ENCODE measurements at places on chromosomes 5 and 9.
A peak's percentile ranks its signal among the peaks of the same experiment; 100 is the strongest.

- no peak for DNase-seq
Observed at GRCh38 chr9:69397384-69398214, 72.6 kb downstream of the ENTREP1 start.

- DNase-seq, result no peak
Observed at GRCh38 chr9:26684029-26684428, 208.6 kb downstream of the CAAP1 start.

DNA sequence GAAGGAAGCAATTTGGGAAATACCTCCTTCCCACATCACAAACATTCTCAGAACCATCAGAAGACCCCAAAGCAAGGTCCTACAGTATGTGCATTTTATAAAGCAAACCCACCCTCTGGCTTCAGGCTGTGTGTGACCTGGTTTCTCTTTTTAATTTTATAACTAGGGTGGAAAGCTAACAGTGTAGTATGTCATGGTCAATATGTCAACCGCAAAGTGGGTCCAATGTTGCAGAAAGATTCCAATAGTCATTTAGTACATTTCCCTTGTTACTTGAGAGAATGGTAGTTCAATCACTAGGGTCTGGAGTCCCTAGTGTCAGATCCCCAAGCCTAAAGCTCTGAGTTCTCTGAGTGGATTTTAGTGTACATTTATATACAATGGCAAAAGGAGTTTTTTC is 96.2 kb downstream of the FGF1 start:
- no peak for DNase-seq

- DNase-seq, result no peak
Observed at GRCh38 chr9:125235804-125236519, 5.2 kb downstream of the HSPA5 start.

DNA sequence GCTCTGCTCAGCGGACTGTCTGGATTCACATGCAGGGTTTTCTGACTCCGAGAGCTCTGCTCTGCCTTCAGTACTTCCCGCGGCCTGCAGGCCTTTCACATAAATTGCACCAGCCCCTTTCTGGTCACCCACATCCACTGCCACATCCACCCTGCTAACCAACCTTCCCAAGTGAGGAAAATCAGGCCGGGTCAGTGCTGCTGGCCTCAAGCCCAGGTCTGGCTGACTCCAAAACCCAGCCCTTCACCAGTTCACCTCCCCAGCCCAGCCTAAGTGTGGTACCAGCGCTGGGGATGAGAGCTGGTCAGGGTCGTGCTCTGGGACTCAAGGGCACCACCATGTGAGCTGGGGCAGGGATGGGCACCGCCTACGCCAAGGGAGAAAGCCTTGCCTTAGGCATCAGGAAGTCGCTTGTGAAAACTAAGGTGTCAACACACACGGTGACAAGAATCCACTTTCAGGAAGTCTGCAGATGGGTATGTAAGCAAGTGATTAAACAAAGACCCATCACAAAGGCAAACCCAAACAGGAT is 12.3 kb downstream of the LMAN2 start:
- no peak for DNase-seq

- no peak for DNase-seq
Observed at GRCh38 chr9:118624608-118625007, 744.6 kb downstream of the BRINP1 start.

- no peak for DNase-seq
Observed at GRCh38 chr9:126499005-126499910, 114.5 kb upstream of the LMX1B start.

DNA sequence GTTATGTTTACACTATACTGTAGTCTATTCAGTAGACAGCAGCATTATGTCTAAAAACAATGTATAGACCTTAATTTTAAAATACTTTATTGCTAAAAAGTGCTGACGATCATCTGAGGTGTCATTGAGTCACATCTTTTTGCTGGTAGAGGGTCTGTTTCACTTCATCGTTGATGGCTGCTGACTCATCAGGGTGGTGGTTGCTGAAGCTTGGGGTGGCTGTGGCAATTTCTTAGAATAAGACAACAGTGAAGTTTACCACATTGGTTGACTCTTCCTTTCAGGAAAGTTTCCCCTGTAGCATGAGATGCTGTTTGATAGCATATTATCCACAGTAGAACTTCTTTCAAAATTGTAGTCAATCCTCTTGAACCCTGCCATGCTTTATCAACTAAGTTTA is 150.3 kb downstream of the FBXL7 start:
- DNase-seq, result no peak

GRCh38 chr5:139668064-139668880 is 20.1 kb downstream of the CXXC5 start:
- DNase-seq, result peak; percentile 13

DNA sequence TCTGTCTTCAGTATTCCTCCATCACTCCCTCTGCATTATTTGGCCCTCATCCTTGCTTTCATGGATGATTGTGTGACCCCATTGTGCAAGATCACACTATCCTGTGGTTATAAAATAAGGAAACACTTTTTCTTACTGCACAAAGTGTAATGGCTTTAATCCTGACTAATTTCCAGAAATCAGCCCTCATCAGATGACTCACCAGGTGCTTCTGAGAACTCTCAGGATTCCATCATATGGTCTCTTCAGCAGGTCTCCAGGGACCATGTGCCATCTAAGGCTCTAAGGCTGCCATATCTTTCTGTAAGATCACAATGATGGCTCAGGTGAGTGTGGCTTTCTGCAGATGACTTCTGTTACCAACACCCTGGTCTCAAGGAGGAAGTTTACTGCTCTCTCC is 27.3 kb upstream of the FER start:
- no peak for DNase-seq

DNA sequence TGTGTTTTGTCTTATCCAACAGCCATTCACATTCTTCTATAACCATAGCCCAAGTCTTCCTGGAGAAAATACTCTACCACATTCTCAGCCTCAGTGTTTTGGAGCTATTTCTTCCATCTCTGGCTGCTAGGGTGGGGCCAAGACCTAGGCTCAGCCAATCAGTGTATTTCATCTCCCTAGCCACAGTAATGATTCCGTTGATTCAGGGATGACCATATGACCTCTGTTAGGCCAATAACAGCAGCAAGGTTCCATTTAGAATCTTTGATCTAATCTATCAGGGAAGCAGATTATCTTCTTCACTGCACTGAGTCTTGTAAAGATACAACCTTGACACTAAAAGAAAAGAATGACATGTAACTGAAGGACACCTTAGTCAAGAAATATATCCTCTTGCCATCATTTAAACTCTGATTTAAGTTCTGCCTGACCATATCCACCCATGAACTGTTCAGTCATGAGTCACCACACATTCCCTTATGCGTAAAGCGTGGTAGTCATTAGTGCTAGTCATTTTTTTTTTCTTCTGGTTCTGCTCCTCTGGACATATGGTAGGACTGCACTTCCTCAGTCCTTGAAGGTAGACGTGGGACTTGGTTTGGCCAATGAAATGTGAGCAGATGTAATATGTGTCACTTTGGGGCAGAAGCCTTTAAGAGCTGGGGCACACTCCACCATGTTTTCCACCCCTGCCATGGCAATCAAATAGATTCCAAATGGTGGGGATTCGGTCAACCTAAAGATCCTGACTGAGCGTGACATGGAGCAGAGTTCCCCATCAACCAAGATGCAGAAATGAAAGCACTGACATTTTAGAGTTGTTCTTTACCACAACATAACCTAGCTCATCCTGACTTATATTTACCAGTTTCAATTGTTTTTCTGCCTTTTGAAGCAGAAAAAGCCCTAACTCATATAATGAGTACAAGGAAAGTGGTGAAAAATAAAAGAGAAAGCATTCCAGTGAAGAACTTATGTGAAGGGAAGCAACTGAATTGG is 12.7 kb upstream of the PRELID2 start:
- no peak for DNase-seq

GRCh38 chr5:758698-759053 is 25.9 kb downstream of the ZDHHC11B start:
- DNase-seq, result no peak

- no peak for DNase-seq
Observed at GRCh38 chr9:95157481-95158151, 159.9 kb downstream of the FANCC start.

- no peak for DNase-seq
Observed at GRCh38 chr5:61638476-61638875, 306.4 kb downstream of the ZSWIM6 start.

DNA sequence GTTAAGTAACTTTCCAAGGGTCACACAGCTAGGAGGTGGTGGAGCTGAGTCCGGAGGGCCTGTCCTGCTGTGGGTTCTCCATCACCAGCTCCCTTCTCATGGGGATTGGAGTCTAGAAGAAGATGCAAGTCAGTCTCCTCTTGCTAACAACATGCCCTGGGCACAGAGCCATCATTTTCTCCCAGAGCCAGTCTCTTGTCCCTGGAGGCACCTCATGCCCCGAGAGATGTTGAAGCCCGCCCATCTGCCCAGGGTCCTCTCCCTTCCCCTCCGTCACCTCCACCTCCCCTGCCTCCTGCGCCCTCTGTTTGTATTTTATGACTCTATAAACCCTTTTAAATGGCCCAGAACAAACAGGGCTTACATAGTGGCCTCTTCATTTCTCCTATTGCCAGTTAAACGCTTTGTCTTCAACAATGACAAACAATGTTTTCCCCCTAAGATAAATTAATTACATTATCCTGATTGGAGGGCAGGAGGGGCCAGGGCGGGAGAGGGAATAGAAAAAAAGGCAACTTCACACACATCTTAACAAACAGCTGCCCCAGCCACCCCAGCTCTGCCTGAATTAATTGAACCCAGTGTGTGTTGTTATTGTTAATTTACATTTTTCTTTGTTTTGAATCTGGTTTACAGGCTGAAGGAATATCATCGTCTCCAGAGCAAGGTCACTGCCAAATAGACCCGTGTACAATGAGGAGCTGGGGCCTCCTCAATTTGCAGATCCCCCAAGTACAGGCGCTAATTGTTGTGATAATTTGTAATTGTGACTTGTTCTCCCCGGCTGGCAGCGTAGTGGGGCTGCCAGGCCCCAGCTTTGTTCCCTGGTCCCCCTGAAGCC is 55.8 kb downstream of the ASS1 start:
- DNase-seq, result no peak

- no peak for DNase-seq
Observed at GRCh38 chr5:19853616-19854240, 134.3 kb downstream of the CDH18 start.

- no peak for DNase-seq
Observed at GRCh38 chr9:108386859-108387384, 468.9 kb downstream of the ACTL7B start.

- DNase-seq, result no peak
Observed at GRCh38 chr5:18607570-18607969, 973.3 kb downstream of the TAF11L14 start.

DNA sequence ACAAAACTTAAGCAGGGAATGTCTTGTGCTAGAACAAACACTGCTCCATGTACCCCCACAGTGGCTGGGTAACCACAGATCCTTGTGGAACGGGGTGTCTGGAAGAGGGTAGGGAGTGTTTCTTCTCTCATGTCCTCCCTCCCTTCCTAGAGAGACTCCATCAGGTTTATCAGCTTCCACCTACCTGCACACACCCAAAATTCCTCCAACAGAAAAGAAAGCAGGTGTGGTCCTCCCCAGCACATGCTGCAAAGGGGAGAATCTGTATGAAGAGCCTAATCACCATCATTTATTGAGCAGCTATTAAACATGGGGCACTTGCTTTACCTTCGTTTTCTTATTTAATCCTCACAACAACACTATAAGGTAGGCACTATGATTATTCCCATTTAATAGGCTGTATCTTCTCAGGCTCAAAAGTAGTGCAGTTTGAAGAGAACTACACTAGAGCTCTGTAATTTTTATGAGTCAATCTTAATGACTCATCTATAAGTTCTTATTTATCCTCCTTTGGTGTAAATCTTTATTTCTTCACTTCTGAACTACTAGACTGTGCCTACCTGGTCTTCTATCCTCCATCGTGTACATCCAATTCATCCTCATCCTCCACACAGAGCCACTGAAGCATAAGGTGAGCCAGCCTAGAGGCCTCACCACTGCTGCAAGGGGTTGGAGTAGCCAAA is 31.6 kb downstream of the C9orf40 start:
- DNase-seq, result no peak

GRCh38 chr5:134113363-134113889 is 1.1 kb upstream of the TCF7 start:
- no peak for DNase-seq

DNA sequence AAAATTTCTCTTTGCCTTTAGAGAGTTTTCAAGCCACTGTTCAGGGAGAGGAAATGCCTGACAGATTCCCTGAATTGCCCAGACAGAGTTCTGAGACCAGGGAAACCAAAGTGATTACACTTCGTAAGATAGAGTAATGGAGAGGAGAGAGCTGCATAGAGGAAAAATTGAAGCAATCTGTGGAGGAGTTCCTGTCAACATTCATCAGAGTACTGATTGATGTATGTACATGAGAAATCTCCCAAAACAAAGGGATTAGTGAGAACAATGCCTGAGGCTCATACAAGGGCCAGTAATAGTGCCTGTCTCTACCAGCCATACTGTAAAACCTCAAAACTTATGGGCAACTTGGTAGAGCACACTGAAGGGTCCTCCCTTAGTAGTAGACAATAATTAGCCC is 79.0 kb upstream of the TRIM32 start:
- no peak for DNase-seq

GRCh38 chr5:106956886-106957285 is 713.9 kb downstream of the EFNA5 start:
- DNase-seq, result no peak

GRCh38 chr9:37180138-37180537 is 59.8 kb downstream of the ZCCHC7 start:
- no peak for DNase-seq

DNA sequence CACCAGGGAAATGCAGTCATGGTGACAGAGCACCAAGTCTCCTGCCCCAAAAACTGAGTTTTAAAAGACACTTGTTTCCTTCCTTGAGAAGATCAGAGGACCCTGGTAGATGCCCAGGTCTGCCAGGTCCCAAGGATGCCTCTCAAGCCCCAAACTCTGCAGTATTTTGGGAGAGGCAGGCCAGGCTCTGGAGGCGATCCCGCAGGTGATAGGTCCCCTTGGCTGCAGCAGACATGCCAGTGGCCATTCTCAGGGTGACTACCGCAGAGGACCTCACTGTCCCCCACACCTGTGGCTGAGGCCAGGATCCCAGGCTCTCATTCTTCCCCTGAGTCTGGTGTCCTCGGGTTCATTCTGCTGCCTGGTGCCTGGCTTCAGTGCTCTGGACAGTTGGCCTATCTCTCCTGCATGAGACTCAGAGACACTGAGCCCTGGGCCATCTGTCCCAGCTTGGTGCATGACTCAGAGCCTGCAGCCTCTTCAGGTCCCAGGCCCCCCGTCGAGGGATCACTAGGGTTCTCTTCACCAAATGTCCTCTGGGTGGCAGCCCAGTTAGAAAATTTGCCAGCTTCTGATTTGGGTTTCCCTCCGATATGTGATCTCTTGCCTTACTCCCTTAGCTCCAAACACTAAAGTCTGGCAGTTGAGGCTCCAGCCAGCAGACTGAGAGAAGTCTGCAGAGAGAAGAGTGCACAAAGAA is 59.7 kb upstream of the GARNL3 start:
- no peak for DNase-seq

- no peak for DNase-seq
Observed at GRCh38 chr5:6859023-6859422, 145.8 kb downstream of the TENT4A start.

DNA sequence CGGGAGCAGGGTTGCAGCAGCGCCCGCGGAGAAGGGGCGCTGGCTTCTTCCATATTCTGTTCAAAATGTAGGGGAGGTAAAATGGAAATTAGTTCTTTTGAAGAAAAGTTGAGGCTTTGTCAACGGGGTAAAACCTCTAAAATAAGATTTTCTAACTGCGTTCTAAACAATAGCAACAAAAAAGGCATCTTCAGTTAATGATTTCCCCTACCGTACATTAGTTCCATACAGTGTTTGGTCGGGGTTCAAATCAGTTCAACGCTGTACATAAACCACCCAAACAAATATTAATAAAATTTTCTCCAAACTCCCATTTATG is 343 bp upstream of the FANCC start:
- no peak for DNase-seq
